ENCODE measurements at places on chromosomes 11 and 22. TPM values are rescaled to one million over a fixed set of nuclear protein-coding genes. Genes with fewer than 3 reads are reported as not detected.

GRCh38 chr11:14148653-14149273, 186.2 kb downstream of the SPON1 start:
- peak; percentile 65 for DNase-seq

GRCh38 chr11:17542249-17542648, 2.0 kb downstream of the USH1C start:
- peak; percentile 90 for DNase-seq

- no peak for DNase-seq
Measured at GRCh38 chr11:46149342-46149741, 28.1 kb upstream of the PHF21A start.

- DNase-seq, result no peak
Measured at GRCh38 chr11:128663824-128664223, 30.0 kb upstream of the FLI1 start.

DNA sequence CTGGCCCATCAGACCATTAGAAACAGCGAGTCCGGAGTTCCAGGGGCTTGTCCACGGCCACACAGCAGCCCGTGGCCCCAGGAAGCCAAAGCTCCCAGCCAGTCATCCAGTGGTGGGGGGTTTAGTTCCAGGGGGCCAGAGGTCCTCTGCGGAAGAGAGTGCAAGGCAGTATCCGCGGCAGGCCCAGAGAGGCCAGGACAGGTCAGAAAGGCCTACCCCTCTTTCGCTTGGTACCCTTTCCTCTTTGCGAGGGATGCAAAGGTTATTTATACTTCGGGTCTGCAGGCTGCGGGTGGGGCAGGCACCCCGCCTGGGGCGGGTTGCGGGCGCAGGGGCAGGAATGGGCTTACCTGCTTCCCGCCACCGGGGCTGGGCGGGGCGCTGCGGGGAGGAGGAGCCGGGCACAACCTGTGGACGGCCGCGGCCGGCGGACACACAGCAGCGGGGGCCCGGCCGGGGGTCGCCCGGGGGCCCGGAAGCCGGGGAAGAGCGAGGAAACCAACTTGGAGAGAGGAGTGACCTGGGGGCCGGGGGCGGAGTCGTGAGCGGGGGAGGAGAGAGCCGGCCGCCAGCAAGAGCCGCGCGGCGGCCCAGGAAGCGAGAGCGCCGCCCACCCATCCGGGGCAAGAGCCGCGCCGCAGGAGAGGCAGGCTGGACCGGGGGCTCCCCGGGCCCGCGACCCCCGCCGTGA, at the start of gene SH3BP1:
Gene SH3BP1, plus strand, starts transcription at position 600 of the 691 bp plus-strand sequence. CDS start 119 bp downstream, outside the sequence.
- peak; percentile 22 for DNase-seq

- no peak for DNase-seq
Measured at GRCh38 chr22:50274311-50274710, 4.1 kb upstream of the MAPK11 start.

GRCh38 chr11:78187366-78188285, 800 bp downstream of the KCTD21 start:
- peak; percentile 56 for DNase-seq

DNA sequence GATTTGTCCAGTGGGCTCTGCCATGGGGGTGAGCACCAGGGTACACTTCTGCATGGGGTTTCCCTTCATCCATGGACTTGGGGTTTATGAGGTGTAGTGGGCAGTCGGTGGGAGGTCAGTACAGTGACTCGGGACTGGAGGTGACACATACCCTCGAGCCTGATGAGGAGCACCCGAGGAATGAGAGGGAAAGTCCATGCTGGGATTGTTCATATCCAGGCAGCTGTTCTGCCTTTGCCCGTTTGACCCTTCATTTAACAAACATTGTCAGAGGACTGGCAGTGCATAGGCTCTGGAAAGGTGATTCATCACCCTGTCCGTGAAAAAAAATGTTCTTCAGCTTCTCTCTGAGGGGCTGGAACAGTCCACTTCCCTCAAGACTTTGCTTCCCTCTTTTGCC, 2.7 kb downstream of the NAV2 start:
- no peak for DNase-seq

DNA sequence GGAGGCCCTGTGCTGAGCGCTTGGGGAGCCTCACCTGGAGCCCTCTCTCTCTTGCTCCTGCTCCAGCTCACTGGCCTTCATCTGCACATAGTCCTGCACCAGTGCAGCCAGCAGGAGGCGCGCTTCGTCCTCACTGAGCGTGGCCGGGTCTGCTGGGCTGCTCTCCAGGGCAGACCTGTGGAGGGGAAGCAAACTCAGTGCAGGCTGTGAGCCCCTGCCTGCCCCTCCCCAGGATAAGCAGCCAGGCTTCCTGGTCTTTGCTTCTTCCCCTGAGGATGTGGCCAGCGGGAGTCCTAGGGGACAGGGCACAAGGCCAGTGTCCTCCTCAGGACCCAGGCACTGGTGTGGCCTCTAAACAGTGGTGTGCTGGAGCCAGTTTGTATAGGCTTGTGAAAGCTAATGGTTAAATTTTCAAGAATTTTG, 2.2 kb downstream of the CALCA start:
- peak; percentile 64 for DNase-seq

DNA sequence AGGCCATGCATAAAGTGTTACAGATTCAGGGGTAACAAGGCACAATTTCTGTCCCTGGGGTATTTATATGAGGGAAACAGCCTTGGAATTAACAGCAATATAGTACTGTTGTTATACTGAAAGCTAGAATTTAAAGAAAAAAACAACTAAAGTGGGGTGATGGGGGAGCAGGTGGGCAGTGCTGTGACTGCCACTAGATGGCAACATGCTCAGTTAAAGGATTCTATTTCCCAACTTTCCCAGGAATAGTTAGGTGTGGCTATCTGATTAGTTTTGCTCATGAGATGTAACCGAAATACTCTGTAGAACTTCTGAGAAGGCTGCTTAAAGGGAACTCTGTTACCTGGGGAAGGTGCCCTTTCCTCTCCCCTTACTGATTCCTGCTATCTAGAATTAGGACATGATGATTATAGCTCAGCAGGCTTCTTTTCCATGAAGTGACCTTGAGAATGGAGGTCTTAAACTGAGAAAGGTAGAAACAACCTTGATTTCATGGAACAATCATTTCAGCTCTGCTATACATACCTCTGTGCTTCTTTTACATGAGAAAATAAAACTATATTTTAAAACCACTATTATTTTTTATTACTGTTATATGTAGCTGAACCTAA, 102.6 kb downstream of the RELT start:
- peak; percentile 70 for DNase-seq

GRCh38 chr22:29816128-29816527, 21.9 kb downstream of the ASCC2 start:
- no peak for DNase-seq

DNA sequence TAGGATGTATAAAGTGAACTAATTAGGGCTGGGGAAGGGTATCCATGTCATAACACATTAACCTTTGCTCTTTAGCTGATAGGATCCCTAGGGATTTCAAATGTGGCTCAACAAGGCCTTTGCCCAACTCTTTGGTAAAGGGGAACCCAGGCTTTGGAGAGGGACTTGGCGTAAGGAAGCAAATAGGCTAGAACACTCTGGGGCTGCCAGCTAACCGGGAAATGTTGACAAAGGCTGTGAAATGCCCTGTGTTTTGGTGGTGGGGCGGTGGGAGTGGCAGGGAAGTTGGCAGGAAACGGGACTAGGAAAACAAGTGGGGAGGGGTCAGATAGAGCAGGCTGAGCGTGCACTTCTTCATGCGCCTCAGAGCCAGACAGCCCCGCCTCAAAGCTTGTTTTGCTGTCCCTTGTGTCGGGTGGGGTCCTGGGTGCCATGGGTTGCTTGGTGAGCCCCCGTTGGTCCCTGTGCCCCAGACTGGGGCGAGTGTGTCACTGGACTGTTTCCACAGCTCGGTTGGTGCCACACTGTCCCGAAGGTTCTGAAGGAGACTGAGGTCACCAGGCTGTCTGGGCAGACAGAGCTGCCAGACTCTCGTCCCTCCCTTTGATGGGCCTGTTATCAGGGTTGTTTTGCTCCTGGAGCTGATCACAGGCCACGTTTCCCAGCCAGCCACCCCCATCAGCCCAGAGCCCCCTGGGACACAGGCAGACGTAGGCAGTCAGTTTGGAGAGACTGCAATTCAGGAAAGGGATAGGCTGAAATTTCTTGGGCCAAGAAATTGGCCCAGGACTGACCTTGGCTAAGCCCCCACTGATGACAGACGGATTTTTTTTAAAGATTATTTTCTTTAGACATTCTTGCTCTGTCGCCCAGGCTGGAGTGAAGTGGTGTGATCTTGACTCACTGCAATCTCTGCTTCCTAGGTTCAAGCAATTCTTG, 19.6 kb downstream of the KCTD21 start:
- DNase-seq, result no peak

Gene NR1H3
- 147 TPM for total RNA-seq

- no peak for DNase-seq
Measured at GRCh38 chr11:69114811-69115523, 40.8 kb upstream of the SMIM38 start.

Gene CDC42BPG
- 22.7 TPM for total RNA-seq

DNA sequence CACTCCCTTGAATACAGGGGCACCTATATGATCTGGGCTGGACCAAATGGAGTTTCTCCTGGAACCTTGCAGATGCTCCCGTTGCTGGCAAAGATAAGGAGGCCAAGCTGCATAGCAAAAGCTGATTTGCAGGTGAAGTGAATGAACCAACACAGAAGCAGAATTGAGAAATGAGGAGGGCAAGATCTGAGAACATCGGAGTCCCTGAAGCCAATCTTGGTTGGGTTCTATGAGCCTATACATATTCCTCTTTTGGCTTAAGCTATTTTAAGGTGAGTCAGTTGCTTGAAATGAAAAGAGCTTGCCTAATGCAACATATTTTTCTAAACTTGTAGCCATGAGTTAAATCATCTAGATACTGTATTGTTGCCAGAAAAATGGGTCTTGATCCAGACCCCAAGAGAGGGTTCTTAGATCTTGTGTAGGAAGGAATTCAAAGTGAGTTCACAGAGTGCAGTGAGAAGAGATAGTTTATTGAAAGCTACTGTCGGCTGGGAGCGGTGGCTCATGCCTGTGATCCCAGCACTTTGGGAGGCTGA, 23.5 kb downstream of the WEE1 start:
- no peak for DNase-seq

- no peak for DNase-seq
Measured at GRCh38 chr22:28139516-28139915, 220.5 kb upstream of the PITPNB start.

- no peak for DNase-seq
Measured at GRCh38 chr11:61056571-61056970, 45.7 kb upstream of the CD5 start.

DNA sequence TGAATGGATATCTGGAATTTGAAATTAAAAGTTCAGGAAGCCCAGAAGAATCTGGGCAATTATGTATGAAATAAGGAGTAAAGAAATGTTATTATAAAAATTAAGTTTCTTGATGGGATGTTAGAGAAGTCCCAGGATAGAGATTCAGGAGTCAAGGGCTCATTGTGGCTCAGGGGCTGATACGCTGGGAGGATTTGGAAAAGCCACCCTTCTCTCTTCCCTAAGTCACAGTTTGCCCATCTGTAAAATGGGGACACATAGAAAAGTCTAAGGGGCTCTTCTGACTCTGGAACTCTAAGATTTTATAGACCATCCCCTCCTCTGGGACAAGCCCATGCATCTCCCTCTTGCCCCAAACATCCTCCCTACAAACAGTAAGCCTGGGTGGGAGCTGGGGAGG, 118.1 kb downstream of the TIMP3 start:
- DNase-seq, result no peak

Gene GSTT2B
- 0.89 TPM for total RNA-seq

GRCh38 chr11:75349521-75350116, 1.8 kb downstream of the ARRB1 start:
- no peak for DNase-seq

Gene ALDH3B1
- 108 TPM for total RNA-seq

DNA sequence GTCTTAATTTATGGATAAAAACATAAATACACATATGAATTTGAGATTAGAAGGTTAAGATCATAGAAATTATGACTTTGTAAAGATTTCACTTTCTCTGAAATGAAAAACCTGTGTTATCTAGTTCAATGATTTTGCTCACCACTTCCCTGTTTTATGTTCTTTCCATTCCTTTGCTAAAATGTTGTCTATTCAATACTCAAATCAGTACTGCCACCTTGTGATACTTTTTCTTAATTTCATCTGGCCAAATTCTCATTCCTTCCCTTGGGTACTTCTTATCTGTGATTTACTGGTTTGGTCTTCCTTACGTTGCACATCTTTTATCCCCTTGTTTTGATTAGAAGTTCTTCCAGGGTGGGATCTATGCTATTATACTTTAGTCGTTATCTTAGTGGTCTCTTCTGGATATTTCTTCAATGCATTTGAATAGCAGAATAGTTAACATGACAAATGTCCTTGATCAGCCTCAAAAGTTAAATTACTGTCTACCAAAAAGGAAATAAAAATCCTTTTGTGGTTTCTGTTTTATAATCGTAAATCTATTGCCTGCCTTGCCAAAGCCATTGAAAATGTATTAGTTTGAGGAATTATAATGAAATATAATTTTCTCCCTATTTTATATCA, 197.0 kb downstream of the PGR start:
- DNase-seq, result peak; percentile 59

Gene MMP27
- total RNA-seq, result not detected

GRCh38 chr22:30864441-30865420, 103.8 kb downstream of the MORC2 start:
- DNase-seq, result no peak
